ENCODE measurements at places on chromosomes 4 and X.

DNA sequence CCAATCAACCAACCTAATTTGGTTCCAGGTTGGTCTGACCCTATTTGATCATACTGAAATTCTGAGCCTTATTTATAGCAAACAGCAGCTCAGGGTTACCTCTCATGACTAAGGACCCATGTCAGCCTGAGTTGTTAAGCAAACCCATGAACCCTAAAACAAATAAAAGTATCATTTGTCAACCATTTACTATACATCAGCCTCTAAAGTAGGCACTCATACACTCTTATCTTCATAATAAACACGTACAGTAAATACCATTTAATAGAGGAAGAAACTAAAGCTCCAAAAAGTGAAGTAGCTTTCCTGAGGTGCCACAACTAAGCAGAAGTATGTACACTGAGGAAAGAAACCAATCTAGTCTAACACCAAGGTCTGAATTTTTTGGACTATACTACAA lies 25.2 kb downstream of the MANBA start:
- no peak for DNase-seq

DNA sequence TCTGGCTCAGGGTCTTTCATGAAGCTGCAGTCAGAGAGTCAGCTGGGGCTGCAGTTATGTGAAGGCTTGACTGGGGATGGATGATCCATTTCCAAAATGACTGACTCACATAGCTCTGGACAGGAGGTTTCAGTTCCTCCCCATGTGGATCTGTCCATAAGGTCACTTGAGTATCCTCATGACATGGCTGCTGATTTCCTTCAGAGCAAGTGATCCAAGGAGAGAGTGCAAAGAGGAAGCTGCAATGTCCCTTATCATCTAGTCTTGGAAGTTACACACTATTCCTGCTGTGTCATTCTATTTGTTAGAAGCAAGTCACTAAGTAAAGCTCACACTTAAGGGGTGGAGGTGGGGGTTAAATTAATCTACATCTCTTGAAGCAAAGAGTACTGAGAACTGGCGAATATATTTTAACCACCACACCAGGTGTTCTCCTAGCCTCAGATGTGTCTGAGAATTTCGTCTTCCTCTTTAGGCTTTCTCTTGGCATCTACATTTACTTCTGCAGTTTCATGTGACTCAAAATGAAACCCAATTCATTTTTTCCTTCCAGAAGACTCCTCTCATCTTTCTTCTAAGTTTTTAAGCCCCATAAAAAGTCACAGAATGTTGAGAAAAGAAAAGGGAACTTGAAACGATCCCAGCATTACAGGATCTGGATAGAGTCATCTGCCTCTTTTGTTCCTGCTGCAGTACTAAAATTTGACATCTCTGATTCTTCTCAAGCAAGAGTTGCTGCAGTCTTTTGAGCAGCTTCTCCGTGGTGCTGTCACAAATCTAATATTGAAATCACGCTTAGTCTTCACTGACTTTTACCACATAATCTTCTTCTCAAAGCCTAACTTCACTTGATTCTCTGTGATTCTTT lies 3.8 kb upstream of the GRPR start:
- DNase-seq, result no peak

GRCh38 chr4:183522821-183523220 lies 18.0 kb downstream of the ING2 start:
- DNase-seq, result no peak

DNA sequence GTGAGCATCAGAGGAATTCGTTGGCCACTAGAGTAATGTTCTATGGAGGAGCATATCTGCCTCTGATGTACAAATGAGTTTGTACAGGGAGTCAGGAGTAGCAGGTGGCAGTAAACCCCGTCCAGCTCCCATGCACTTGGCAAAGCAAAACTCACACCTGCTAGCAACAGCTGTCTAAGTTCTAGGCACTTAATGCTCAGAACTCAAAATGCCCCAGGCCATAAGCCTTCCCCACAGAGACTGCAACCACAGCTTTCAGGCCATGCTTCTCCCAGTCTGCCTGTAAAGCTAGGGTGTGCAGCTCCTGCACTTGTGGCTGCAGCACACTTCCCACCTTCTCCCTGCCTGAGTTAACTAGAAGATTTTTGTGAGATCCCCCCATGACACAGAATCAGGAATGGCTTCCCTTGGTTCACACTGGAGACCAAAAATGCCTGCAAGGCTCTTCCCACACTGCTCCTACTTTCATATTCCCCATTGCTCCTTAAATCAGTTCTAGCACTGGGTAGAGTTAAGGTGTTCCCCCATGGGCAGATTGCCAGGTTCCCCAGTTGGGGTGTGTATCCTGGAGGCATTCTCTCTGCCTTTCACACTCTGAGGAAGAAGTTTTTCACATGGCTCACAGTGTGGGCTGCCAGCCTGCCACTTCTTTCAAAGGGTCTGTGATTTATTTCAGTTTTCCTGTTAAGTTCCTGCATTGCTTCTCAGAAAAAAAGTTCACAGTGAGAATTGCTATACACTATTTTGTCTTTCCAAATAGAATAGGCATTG lies 189.9 kb downstream of the STPG2 start:
- DNase-seq, result no peak

GRCh38 chrX:154373340-154374306 lies 811 bp downstream of the FLNA start:
- no peak for DNase-seq

DNA sequence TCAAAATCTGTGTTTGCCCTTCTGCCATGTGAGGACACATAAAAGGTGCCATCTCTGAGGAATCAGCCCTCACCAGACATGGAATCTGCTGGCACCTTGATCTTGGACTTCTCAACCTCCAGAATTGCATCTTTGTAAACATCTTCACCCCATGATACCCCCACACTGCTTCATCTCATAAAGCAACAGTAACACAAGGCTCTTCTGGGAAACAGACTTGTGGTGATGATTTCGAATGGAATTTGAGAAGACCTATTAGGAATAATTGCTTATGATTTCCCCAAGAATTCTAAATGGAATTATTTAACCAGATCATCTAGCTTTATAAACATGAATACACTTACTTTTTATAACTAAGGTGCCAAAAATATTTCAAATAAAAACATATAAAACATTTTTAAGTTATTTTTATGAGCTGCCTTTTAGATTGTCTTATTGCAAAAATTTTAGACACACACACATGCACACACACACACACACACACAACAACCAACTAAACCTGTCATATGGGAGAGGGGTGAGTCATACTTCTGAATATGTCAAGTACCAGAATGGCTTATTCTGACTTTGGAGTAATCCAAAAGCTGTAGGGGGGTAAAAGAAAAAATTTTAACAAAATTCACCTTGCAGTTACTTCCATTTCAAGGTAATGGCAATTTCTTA lies 82.0 kb downstream of the USP46 start:
- DNase-seq, result no peak

GRCh38 chr4:100421361-100421978 lies 96.4 kb downstream of the EMCN start:
- no peak for DNase-seq

GRCh38 chrX:150408561-150408960 lies 45.4 kb downstream of the MAMLD1 start:
- DNase-seq, result no peak

DNA sequence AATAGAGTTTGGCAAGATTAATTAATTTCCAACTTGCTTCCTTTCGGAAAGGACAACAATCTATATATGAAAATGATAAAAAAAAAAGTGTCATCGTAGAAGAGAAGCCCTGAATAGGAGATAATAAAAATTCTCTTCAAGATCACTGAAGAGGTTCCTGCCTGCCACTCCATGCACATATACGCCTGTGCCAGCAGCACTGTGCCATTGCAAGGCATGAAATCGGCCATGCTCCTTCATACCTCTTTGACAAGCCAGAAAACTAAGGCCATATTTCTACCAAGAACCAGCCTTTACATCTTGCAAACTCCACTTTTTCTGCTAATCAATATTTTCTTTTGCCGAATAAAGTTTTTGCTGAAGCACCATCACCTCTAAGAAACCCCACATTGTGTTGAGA lies 365.5 kb downstream of the CXXC4 start:
- no peak for DNase-seq

GRCh38 chr4:53956454-53956853 lies 108.0 kb downstream of the CHIC2 start:
- no peak for DNase-seq

DNA sequence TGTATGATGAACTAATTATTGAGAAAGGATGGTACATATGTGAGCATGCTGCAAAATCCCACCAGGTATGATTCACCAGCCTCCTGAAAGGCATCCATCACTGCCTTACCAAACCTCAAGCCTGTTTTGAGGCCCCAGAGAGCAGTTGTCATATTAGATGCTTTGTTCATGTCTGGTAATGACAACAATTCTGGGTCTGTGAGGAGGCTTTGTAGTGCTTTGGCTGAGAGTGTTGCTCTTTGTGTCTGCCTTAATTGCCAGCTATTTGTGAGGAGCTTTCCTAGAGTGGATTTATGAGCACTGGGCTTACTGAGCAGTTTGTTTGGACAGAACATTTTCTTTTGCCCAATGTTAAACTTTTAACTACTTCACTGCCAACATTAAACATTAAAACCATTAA lies 69.2 kb downstream of the HEPH start:
- no peak for DNase-seq

- no peak for DNase-seq
Measured at GRCh38 chrX:78092296-78092695, 11.8 kb upstream of the PGK1 start.

GRCh38 chrX:123108513-123109427 lies 75.3 kb upstream of the GRIA3 start:
- no peak for DNase-seq

GRCh38 chr4:122914292-122914904 lies 8.0 kb downstream of the NUDT6 start:
- DNase-seq, result no peak

DNA sequence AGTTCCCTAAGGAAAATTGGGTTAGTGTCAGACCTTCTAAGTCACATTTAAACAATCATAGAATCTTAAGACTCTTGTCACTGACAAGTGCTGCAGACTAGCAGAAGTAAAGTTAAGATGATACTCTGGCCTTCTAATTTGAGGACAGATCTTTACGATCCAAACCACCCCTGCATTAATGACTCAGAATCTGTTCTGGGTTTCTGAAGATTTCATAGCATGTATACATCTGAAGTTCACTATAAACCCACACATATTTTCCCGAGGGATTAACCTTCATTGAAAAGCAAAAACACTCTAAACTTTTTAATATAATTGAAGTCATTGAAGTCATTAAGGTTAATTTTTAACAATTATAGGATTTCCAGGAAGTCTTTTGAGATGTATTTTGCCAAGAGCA lies 674.3 kb downstream of the IQCM start:
- no peak for DNase-seq

- DNase-seq, result no peak
Measured at GRCh38 chr4:183362036-183362435, 39.8 kb upstream of the CLDN24 start.

- no peak for DNase-seq
Measured at GRCh38 chr4:89753601-89754066, 83.3 kb downstream of the SNCA start.

- no peak for DNase-seq
Measured at GRCh38 chrX:38612281-38612680, 50.9 kb downstream of the TSPAN7 start.

- DNase-seq, result no peak
Measured at GRCh38 chrX:112270991-112271390, 188.4 kb upstream of the TRPC5 start.

- no peak for DNase-seq
Measured at GRCh38 chr4:100493756-100494155, 24.1 kb downstream of the EMCN start.

DNA sequence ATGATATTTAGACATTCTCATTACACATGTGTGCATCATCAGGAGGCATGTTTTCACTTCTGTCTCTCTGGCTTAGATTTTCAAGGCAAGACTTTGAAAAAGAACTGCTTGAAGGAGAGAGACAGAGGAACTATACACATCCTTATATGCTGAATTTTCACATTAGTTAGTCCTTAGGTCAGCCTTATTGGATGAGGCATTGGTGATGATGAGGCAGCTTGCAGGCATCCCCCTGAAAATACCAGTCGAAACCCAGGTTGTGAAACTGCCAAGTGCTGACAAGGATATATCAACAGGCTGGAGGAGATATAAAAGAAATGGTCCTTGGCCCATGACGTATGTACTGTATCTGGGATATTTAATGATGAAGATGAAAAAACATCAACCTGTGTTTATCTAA lies 297.2 kb upstream of the AADAT start:
- DNase-seq, result no peak

DNA sequence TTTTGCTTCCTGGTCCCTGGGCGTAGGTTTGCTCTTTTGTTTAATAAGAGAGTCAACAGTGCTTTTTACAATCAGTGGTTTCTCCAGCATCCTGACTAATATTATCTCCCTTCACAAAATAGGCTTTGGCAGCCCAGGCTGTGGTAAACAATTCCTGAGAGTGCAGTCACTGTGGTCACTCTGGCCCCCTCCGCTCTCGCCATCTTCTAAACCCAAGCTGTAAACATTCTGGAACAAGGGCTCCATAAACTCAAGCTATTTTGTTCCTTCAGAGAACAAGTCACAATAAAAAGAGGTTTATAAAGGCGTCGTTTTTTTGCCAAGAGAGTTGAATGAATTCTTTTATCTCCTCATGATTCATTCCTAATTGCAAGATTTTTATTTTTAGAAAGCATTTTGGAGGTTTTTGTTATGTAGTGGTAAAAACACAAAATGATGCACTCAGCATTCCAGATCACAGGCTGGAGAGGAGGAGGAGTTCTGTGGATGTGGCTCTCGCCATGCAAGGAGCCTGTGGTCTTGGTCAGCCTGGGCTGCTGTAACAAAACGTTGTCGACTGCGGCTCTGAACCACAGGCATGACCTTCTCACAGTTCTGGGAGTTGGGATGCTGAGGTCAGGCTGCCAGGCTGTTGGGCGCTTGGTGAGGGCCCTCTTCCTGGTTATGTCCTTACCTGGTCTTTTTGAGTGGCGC lies 486.4 kb upstream of the FAT1 start:
- no peak for DNase-seq

GRCh38 chrX:28189011-28189410 lies 207.8 kb upstream of the DCAF8L1 start:
- no peak for DNase-seq

DNA sequence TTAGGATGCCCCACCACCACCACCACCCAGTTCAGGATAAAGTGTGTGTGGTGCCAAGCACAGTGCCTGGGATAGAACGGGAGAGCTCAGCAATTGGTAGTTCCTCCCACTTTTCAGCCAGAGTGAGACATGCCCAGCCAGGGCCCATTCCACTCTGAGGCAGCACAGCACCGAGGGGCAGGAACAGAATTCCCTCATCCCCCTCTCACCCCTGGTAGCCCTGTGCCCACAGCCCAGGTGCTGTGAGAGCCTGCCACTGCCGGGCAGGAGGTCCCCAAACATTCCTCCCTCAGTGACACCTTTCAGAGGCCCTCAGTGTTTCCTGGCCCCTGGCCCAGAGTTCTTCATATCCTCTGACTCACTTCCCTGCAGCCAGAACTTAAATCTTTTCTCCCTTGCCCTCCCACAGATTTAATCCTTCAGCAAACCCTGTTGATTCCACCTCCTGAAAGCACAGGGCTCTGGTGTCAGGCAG lies 8.1 kb downstream of the RIPPLY1 start:
- no peak for DNase-seq

- no peak for DNase-seq
Measured at GRCh38 chr4:171876636-171877035, 63.4 kb downstream of the GALNTL6 start.

GRCh38 chr4:14744346-14744745 lies 257.9 kb upstream of the CPEB2 start:
- DNase-seq, result no peak

- DNase-seq, result no peak
Measured at GRCh38 chr4:2696423-2696822, 59.7 kb downstream of the TNIP2 start.
